A549 treated with DMSO at 1 μM for 4 hours (cell line): ENCODE measurements at places on chromosomes 11 and 22. TPM values are rescaled to one million over a fixed set of nuclear protein-coding genes. Genes with fewer than 3 reads are reported as not detected.

BATF2 gene
- total RNA-seq, result 0.87 to 1.4 TPM (median 1.1 TPM) in 5 replicates

C22orf31 gene
- not detected in 5 replicates for total RNA-seq

DBX1 gene
- not detected in 5 replicates for total RNA-seq

IL17REL gene
- total RNA-seq, result 0.03 to 0.04 TPM (median 0.03 TPM) in 3 of 5 replicates, not detected in the others

FADD gene
- 61.0 to 81.3 TPM (median 73.0 TPM) in 5 replicates for total RNA-seq
